Fibroblast of lung (primary cell): ENCODE measurements at places on chromosomes 5 and 9. TPM values are rescaled to one million over a fixed set of nuclear protein-coding genes. Genes with fewer than 3 reads are reported as not detected.

- no peaks in the 10 kb centered on the region for H3K27me3 ChIP-seq
- H3K4me3 ChIP-seq = no peak overlapping the region
- H3K36me3 ChIP-seq = no peaks in the 10 kb centered on the region
- H3K4me1 ChIP-seq = no peaks in the 10 kb centered on the region
- peak; percentile 20 for DNase-seq
Measured at GRCh38 chr5:158233735-158234322, 374.9 kb upstream of the CLINT1 start.

- no peak overlapping the region for H3K27ac ChIP-seq
- peaks cover 3% of the 10 kb centered on the region for H3K4me1 ChIP-seq
- DNase-seq = no peak
- peaks cover 21% of the 10 kb centered on the region for H3K27me3 ChIP-seq
Measured at GRCh38 chr5:159104759-159105144, 5.0 kb upstream of the EBF1 start.

DNA sequence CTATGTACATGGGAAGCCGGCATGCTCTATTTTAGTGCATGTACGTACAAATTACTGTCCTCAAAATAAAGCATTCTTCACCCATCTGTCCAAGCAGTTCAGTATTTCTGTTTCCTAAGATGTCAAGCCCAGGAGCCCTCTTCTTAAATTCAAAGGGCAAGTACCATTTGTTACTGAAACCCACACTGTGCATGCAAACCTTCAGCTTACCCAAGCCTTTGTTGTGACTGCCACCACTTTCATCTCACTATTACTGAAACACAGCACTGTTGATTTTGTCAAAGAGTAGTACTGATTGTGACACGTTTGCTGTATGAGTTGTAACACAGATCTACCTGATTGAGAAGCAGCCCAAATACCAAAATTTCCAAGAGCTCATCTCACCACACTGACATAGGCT is 390.4 kb upstream of the IZUMO3 start:
- no peaks in the 10 kb centered on the region for H3K4me1 ChIP-seq
- no peak overlapping the region for H3K4me3 ChIP-seq
- no peak overlapping the region for H3K27ac ChIP-seq

DNA sequence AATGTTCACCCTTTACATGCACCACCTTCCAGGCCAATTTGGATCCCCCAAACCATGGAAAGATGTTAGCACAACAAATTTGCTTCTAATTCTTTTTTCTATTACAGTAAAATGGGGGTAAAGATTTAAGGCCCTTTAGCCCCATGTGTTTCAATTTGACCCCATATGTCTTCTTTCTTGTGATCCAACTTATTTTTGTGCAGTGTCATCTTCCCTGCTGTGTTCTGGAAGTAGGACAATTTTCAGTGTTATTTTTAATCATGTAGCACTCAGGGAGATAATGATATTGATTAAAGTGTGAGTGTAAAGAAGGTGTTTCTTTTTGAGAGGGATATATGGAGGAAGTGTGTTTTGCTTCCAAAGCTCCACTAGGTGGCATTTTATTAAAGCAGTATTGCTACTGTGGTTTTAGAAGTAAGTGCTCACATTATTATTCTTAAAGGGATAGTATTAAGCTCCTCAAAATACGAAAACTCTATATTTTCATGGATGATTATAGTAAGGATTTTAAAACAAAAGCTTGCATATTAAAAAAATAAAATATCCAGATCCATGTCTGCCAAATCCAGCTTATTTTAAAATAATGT is 118.7 kb upstream of the ATP10B start:
- H3K27me3 ChIP-seq = no peaks in the 10 kb centered on the region
- peak; percentile 1 for DNase-seq
- H3K36me3 ChIP-seq = no peaks in the 10 kb centered on the region
- H3K4me3 ChIP-seq = no peak overlapping the region
- H3K4me1 ChIP-seq = no peaks in the 10 kb centered on the region

DNA sequence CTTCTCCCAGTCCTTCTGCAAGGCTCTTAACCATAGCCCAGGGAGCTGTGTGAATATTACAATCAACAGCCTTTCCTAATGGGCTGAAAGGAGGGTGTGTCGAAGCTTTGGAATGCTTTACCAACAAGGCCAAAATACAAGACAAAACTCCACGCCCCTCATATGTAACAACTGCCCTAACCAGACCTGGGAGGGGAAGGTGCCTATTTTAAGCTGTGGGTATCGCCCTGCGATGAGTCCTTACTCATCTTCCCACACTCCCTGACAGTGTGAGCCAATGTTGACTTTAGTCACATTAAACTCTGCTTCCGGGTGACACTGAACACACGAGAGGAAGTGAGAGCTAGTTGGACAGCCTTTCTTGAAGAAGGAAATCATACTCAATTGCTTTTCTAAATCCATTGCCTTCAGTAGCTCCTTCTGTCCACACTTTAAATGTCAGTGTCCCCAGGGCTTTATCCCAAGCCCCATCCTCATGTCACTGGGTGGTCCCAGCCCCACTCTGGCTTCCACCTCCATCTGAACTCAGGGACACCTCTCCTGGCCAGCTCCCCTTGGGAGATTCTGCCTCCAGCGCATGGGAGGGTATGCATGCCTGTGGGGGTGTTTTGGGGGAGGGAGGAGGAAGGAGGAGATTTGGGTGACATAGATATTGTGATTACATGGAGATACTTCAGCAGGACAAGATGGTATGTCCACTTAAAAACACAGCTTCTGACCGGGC is 6.5 kb upstream of the TBC1D9B start:
- no peak overlapping the region for H3K27ac ChIP-seq

GRCh38 chr9:98412101-98412842 is 156.8 kb upstream of the TBC1D2 start:
- no peak overlapping the region for H3K27ac ChIP-seq
- H3K4me1 ChIP-seq = no peaks in the 10 kb centered on the region
- H3K27me3 ChIP-seq = no peaks in the 10 kb centered on the region
- no peak for DNase-seq

GABRP gene
- not detected in 2 replicates for total RNA-seq

CCDC112 gene
- total RNA-seq = 7.4 and 13.7 TPM in 2 replicates

FIBCD1 gene
- 7.3 and 9.8 TPM in 2 replicates for total RNA-seq
